ENCODE measurements at places on chromosomes 12 and 14.

- DNase-seq = no peak
These were observed 7.1 kb downstream of the BCL11B start for GRCh38 chr14:99264691-99265450.

DNA sequence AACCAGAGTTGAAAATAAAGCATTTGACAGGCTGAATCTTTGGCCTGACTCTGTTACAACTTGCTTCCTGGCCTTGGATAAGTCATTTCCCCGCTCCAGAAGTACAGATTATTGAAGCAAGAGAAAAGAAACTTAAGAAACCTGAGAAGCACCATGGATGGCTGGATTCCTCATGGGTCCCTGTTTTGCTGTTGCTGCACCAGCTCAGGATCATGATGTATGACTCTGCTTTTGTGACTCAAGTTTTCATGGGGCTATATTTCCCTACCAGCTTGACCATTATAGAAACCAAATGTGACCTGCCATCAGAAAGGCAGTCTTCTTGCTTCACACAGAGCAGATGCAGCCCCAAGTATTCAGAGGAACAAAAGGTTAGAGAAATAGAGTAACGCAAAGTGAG lies 921.8 kb downstream of the BCL11B start:
- DNase-seq = no peak

DNA sequence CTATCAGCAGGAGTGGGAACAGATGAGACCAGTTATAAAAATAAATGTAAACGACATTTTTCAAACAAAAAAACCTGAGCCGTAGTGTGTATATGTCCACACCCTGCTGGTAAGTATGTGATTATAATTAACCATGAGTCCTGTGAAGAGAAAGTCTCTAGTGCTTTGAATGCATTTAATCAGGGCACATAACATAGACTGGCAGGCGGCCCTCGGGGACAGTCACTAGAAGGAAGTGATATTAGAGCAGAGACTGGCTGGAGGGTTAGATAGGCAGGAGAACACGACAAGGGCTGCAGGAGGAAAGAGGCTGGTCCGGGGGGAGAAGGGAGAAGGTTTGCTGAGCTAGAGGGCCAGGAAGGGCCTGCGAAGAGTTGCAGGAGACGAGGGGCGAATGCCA lies 23.8 kb upstream of the ELK3 start:
- DNase-seq = no peak

GRCh38 chr12:86264451-86265328 lies 8.5 kb upstream of the MGAT4C start:
- no peak for DNase-seq

DNA sequence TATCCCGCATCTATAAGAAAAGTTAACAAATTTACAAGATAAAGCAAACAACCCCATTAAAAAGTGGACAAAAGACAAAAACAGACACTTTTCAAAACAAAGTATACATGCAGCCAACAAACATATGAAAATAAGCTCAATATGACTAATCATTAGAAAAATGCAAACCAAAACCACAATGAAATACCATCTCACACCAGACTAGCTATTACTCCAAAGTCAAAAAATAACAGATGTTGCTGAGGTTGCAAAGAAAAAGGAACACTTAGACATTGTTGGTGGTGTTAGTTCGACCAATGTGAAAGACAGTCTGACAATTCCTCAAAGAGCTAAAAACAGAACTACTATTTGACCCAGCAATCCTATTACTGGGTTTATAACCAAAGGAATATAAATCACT lies 968.6 kb upstream of the USP15 start:
- no peak for DNase-seq

DNA sequence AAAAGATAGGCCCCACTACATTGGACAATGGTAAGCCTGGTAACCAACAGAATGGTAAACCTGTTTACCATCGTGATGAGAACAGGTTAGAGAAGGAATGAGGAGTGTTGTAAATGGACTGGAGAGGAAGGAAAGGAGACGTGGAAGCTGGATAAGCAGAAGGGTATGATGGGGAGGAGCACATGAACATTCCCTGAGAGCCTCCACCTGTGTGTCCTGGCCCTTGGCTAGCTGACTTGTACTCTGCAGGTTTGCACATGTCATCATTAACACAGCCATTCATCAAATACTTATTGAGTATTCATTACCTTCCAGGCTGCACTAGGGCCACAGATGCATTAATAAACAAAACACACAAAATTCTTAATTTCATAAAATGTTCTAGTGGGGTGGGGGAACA lies 4.3 kb upstream of the IL26 start:
- no peak for DNase-seq

DNA sequence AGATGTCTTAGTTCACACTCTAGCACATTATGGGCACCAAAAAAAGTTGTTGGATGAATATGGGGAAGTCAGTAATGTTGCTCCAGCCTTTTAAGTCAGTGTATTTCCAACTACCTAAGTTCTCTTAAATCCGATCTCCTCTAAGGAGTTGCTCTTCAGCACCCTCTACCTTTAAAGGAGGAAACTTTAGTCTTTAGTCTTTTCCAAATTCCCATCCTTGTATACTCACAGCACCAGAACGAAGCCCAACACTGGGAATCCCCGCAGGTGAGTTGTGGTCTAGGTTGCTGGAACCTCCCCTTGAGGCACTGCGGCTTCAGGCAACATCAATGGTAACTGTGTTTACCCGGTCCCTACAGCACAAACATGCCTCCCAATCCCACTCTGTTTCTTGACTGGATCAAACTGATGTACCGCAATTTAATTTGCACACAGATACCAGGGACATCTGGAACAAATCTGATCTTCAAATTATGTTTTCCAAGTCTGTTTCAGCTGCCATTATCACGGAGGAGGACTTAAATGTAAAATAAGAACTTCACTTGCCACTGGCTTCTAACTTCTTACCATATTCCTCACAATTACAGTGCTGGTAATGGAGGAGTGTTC lies 179.0 kb downstream of the FOXN3 start:
- no peak for DNase-seq
